ENCODE measurements at places on chromosomes 3 and 15. TPM values are rescaled to one million over a fixed set of nuclear protein-coding genes. Genes with fewer than 3 reads are reported as not detected.

MTFMT gene
- total RNA-seq: 15.2 TPM

BRK1 gene
- 103 TPM for total RNA-seq

SH3GL3 gene
- total RNA-seq: 0.62 TPM

CDHR4 gene
- total RNA-seq: 1.1 TPM

KCNMB3 gene
- 6.2 TPM for total RNA-seq

TICRR gene
- 0.60 TPM for total RNA-seq

WDR93 gene
- total RNA-seq: not detected

PCSK6 gene
- total RNA-seq: 11.2 TPM

Measured in aorta (tissue), 5 donors.